ENCODE measurements at places on chromosomes 5 and 9.
A peak's percentile ranks its signal among the peaks of the same experiment; 100 is the strongest.

GRCh38 chr5:59099270-59099994 is 516.6 kb downstream of the RAB3C start:
- no peak for DNase-seq

GRCh38 chr9:135184181-135185053 is 96.9 kb downstream of the OLFM1 start:
- no peak for DNase-seq

DNA sequence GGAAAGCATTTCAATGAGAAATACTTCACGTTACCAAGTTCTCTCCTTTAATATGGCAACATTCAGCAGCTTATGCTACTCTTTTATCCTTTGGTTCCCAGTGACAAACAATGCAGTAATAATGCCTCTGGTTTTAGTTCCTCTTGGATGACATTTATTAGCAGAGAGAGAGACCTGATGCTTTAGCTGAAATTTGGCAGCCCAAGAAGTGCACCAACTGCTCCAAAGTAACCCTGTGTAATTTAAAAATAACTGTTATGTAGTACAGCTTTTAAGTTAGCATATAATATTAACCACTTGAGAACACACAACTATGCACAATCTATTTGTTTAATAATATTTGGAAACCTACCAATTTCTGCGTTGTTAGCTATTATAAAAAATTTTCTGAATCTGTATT is 21.8 kb downstream of the PANK3 start:
- DNase-seq: no peak

- peak; percentile 86 for DNase-seq
These were observed 1.4 kb upstream of the CIZ1 start for GRCh38 chr9:128192601-128193371.

GRCh38 chr9:136947955-136948510 is 3.0 kb downstream of the C8G start:
- DNase-seq: no peak

GRCh38 chr5:36667824-36668223 is 61.4 kb downstream of the SLC1A3 start:
- DNase-seq: no peak

DNA sequence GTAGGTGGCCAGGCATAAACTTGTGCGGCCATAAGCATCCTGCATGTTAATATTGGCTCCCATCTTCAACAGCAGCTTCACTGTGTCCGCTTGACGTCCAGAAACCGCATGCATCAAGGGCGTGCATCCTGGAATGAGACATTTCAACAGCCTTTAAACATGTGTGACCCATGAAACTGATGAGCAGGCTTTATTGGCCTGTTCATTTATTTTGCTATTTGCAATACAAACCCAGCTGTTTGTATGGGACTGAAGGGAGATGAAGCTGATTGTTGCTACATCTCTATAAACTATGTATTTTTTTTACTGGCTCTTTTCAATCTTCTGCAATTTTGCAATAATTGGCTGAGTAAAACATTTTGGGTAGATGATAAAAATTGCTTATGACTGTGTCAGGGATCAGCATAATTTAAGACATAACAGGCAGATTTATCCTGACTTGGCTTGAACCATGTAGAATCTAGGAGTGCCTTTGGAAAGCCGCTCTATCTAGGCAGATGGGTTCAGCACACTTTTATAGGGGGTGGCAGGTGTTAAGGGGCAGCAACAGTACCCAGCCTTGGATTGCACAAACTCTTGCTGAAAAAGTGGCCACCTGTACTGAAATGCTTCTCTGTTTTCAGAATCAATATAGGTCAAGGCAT is 56.9 kb downstream of the ANKRD55 start:
- no peak for DNase-seq

DNA sequence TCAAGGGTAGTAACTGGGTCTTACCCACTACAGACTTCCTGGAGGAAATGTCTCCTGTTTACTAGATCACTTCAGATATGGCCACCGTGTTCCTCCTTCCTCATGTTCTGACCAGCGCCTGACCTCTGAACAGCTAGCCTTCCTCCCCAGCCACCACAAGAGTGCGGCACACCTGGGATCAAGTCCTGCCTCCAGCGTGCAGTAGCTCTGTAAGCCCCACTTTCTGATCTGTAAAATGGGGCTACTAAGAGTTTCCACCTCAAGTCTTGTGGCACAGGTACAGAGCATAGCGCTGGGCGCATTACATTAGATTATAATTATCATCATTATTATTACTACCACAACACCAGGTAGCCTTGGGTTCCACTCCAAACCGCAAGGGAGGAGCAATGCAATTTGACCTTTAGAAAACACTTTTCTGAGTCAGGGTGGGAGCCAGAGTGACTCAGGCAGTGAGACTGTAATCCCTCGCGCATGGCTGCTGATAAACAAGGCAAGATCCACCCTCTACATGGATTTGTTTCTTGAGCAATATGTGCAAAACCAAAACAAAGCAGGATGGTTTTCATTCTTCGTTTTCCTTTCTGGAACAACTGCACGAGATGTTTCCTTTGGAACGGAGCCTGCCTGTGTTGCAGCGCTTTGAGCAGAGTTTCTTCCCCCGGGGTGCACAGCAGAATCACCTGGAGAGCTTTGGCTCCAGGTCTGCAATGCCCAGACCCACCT is 65.0 kb upstream of the ANGPTL2 start:
- no peak for DNase-seq

GRCh38 chr9:131258698-131259431 is 17.4 kb downstream of the FAM78A start:
- no peak for DNase-seq

DNA sequence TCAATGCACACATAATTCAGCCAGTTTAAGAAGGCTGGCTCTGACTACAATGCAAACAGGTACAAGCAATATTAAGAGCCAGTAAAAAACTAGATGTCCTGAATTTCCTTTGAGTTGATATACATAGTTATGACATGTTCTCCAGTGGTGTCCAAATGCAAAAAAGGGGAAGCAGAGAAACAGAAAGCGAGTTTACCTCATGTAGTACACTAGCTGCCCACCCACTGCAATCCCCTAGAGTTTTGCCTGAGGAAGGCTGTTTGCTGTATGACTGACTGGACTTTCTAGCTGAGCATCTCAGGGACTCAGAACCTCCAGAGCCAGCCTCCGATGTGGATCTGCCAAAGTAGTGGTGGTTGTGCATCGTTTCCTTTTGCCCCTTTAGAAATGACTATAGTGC is 44.8 kb upstream of the SLC1A3 start:
- no peak for DNase-seq

DNA sequence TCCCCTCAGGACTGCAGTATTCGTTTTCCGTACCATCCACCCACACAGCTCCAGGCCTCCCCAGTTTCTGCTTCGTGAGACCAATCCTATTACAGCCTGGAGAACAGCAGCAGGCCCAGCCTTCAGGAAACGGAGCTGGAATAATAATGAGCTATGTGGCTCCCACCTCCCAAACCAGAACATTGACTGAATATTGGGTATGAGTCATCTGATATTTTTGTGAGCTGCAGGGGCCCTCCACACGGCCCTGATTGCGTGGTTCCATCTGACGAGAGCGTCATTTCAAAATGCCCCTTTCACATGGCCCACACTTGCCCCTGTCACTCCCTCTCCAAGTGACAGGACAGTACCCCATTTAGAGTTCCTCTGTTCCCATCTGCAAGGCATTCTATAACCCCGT is 192.0 kb downstream of the BRINP1 start:
- DNase-seq: no peak

DNA sequence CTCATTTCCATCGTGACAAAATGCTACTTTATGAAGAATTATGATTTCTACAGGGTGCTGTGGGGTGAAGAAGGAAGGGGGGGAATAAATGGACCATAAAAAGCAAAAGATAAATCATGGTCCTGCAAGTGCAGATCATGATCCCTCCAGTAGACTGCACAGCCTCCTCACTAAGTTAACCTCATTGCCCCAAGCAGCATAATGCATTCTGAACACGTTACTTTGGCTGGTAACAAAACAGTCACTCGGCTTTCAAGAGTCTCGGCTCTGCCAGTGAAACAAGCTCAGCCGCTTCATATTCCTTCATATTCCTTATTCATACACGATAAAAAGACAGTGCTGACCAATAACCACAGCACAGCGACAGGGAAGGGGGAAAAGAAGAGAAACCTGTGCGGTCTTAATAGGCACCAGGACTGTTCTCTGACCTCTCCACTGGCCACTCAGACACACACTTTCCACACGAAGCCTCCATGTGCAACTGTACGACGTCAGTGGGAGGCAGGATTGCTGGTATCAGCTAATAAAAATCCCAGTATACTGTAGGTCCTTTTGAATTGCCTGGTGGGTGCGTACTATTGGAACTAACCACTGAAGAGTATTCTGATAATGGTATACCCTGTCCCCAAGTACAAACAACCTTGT is 60.5 kb downstream of the ANKH start:
- DNase-seq: no peak

DNA sequence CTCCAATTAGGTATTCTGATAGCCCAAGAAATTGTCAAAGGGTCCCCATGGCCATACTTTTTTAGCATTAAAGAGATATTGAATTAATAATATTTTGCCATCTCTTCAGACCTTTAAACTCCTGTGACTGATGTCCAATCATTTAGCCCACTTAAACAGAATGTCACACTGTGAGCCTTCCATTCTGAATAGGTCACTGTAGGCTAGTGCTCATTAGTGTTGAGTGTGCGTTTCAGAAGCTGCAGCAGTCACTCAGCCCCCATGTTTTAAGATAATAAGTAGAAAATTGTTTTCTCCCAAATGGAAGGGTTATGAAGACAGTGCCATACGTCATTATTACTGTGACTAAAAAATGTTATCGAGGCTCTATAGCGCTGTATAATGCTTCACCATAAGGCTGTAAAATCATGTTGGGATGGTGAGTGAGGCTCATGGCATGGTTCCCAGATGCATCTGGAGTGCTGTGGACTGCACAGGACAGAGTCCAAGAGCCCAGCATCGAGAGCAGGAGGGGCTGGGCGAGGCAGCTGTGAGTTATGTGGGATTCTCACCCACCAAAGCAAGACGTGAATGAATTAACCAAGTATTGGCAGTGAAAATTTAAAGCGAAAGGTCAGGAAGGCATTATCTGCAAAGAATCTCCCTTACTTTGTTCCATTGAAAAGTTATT is 2112.9 kb upstream of the WWC1 start:
- no peak for DNase-seq

DNA sequence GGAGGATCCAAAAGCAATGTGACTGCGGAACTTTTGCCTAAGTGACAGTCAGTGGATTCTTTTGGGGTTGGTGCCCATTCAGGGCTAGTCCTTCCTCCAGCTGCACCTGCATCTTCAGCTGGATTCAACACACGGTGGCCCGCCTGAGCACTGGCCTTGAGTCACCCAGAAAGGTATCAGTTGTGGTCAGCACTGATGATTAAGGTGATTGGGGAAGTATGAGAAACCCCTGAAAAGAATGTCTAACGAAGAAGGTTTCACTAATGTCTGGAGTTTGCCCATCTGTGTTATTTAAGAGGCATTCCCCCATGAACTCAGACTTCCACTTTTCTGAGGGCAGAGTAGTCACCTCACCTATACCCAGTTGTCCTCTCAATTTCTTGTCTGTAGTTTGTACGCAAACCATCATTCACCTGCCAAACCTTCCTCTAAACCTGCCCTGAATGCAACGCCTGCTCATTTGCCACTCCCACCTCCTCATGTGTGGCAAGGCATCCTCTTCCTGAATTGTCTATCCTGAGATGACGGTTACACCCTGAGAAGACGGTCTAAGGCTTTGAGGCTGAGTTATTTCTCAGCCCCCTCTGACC is 27.2 kb downstream of the CSF2 start:
- no peak for DNase-seq

- no peak for DNase-seq
These were observed 136.7 kb upstream of the NFIL3 start for GRCh38 chr9:91560301-91560700.

DNA sequence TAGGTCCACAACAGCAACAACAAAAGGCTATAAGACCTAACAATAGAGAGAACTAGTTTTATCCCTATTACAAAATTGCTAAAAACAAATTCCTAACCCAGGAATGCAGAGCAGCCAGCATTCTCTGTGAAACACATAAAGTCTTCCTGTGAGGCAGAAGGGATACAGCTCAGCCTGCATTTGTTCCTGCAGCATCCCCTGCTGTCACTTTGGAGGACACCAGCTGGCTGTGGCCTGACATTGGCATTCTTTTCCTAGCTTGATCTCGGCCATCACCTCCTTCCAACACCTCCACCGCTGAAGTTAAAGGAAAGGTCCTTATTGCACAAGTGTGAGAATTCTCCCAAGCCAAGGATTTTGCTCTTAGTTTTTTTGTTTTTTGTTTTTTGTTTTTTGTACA is 186.1 kb downstream of the SNCAIP start:
- DNase-seq: no peak

DNA sequence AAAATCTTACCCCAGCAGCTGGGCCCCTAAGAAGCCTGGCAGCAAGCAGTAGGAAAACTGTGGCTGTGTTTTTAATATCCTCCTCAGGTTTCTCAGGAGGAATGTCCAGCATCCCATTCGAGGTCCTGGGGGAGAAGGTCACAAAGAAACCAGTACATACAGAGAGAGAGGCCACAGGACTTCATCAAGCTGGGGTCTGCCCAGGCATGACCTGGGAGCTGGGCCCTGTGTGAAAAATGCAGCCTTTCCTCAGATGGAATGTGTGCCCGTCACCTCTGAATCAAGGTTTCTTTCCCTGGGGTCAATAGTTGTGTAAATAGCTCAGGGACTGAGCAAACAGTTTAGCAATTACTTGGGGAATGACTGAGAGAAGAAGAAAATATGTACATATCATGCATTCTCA is 33.9 kb upstream of the RAD23B start:
- no peak for DNase-seq

DNA sequence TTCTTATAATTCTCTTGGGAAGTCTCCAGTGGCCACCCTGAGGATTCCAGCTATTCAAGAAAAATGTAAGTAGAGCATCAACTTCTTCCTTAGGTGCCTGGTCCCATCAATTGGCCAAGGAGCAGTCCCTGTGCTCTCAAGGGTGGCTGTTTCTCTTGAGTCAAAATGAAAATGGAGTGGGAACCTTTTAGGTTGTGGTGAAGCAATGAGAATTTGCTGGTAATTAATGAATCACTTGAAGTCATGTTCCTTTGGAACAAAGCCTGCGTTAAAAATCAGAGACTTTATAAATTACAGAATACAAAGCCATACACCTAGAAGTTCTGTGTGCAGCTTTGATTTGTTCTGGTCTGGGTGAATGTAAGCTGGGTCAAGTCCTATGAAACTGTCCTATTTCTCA is 48.9 kb downstream of the IL31RA start:
- no peak for DNase-seq

- DNase-seq: no peak
These were observed 95.0 kb downstream of the CFAP90 start for GRCh38 chr5:7755958-7756357.

- no peak for DNase-seq
These were observed 33.2 kb upstream of the CSF1R start for GRCh38 chr5:150119421-150120061.

- DNase-seq: no peak
These were observed 222.4 kb downstream of the DOCK8 start for GRCh38 chr9:437066-437465.

DNA sequence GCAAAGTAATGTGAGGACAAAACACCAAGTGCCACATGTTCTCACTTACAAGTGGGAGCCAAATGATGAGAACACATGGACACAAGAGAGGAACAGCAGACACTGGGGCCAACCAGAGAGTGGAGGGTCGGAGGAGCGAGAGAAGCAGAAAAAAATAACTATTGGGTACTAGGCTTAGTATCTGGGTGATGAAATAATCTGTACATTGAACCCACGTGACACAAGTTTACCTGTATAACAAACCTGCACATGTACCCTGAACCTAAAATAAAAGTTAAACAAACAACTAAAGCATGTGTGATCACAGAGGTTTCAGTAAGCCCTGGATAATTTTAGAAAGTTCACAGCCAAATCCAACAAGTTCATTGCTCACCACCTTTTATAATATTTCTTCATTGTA is 160.1 kb downstream of the TENT4A start:
- peak; percentile 66 for DNase-seq
